ENCODE measurements at places on chromosomes 1 and 21. TPM values are rescaled to one million over a fixed set of nuclear protein-coding genes. Genes with fewer than 3 reads are reported as not detected.

HUNK gene
- total RNA-seq = 1.8 TPM

CFHR1 gene
- total RNA-seq = not detected

SLC6A17 gene
- total RNA-seq = 1.6 TPM

F3 gene
- 11.2 TPM for total RNA-seq

TSPAN1 gene
- total RNA-seq = 0.68 TPM

CELA2B gene
- total RNA-seq = not detected

AHDC1 gene
- total RNA-seq = 124 TPM

KCNA2 gene
- 0.05 TPM for total RNA-seq

DNA sequence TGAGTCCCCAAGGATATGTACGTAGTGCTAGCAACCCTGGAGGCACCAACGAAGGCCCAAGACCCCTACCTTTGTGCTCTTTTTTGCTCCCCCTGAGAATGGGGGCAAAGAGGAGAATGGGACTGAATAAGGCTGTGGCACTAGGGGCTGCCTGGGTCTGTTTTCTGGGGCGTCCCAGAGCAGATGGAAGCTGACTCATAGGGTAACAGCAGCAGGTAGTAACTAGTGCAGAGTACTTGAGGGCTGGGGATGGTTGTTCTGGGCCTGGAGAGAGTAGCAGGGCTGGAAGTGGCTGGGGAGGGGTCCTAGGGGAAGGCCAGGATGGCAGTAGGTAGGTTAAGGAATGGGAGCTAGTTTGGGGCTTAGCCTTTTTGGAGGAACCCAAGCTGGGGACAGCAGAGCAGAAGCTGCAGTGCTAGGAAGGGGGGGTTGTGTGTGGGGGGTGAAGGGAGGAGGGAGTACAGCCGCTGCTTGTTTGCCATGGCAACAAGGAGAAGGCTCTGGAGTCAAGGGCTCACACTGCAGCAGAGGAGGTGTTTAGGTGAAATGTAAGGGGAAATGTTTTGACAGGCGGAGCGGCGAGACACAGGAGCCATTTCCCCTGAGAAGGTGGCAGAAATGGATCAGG is 1.8 kb downstream of the NCDN start:
- H3K4me3 ChIP-seq = peak overlapping the region; percentile 18
- H3K27ac ChIP-seq = peak overlapping the region; percentile 5
- DNase-seq = no peak
- peaks cover 7% of the 10 kb centered on the region for H3K36me3 ChIP-seq
- peaks cover 37% of the 10 kb centered on the region for H3K4me1 ChIP-seq

DNA sequence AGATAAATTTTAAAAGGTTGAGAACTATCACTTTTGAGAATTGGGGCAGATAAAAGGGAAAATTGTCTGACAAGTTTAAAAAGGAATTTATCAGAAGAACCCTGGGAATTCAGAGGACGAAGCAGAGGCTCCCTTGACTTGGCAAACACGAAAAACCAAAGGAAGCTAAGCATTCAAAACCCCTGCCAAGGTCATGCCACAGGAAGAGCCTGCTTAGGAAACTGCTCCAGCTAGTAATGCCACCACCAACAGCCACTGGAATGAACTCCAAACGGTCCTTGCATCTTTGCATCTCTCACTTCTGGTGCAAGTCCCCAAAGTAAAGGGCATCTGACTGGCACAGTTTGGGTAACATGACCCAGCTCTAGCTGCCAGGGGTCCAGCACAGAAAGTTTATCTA is 7.2 kb downstream of the GPBP1L1 start:
- peaks cover 68% of the 10 kb centered on the region for H3K4me1 ChIP-seq
- DNase-seq = no peak
- H3K27ac ChIP-seq = peak overlapping the region; percentile 56
- no peaks in the 10 kb centered on the region for H3K36me3 ChIP-seq
- H3K27me3 ChIP-seq = no peaks in the 10 kb centered on the region

- H3K27ac ChIP-seq = no peak overlapping the region
- H3K27me3 ChIP-seq = no peaks in the 10 kb centered on the region
- H3K36me3 ChIP-seq = no peaks in the 10 kb centered on the region
- H3K4me1 ChIP-seq = no peaks in the 10 kb centered on the region
- H3K4me3 ChIP-seq = no peak overlapping the region
- no peak for DNase-seq
These were observed 41.7 kb downstream of the CD55 start for GRCh38 chr1:207362962-207363860.

DNA sequence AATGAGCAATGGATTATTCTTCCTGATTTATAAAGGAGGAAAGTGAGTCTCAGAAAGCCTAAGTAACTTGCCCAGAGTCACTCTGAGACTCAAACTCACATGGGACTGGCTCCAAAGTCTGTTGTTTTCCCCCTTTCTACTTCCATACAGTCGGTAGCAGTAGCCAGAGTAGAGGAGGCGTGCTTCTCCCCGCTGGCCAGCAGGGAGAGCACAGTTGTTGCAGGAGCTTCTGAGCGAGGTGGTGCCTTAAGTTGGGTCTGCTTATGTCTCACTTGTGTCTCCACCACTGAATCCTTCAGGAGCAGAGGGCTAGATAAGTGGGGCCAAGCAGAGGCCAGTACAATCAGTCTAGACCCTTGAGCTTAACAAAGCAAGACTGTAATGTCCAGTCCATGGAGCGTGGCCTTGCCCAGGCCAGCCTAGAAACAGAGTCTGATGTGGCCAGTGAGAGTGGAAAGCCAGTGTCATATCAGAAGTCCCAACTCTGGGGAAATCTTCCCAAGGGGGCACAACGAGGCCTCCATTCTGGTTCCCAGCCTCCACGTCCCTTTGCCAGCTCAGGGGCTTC is 181.9 kb downstream of the ZSCAN20 start:
- H3K4me1 ChIP-seq = no peaks in the 10 kb centered on the region
- H3K36me3 ChIP-seq = no peaks in the 10 kb centered on the region
- H3K27me3 ChIP-seq = no peaks in the 10 kb centered on the region
- H3K4me3 ChIP-seq = no peak overlapping the region
- H3K27ac ChIP-seq = no peak overlapping the region

- no peak overlapping the region for H3K27ac ChIP-seq
- no peak for DNase-seq
- no peaks in the 10 kb centered on the region for H3K27me3 ChIP-seq
- peaks cover 6% of the 10 kb centered on the region for H3K4me1 ChIP-seq
These were observed 19.7 kb downstream of the ACBD6 start for GRCh38 chr1:180482425-180483275.

GRCh38 chr1:2518528-2518927 is 7.9 kb downstream of the PANK4 start:
- H3K36me3 ChIP-seq = peaks cover 23% of the 10 kb centered on the region
- peaks cover 4% of the 10 kb centered on the region for H3K4me1 ChIP-seq
- no peak overlapping the region for H3K27ac ChIP-seq
- no peak for DNase-seq
- no peak overlapping the region for H3K4me3 ChIP-seq
- no peaks in the 10 kb centered on the region for H3K27me3 ChIP-seq

- H3K27me3 ChIP-seq = peaks cover 17% of the 10 kb centered on the region
- H3K4me1 ChIP-seq = peaks cover 26% of the 10 kb centered on the region
- no peak within 1 kb of the TSS for H3K27ac ChIP-seq
- no peaks in the 10 kb centered on the region for H3K36me3 ChIP-seq
These were observed at the start of gene GPA33 for GRCh38 chr1:167090314-167090942. Gene GPA33, minus strand, starts transcription at chr1:167090377. Its CDS starts 90 bp downstream, at chr1:167090287.

DNA sequence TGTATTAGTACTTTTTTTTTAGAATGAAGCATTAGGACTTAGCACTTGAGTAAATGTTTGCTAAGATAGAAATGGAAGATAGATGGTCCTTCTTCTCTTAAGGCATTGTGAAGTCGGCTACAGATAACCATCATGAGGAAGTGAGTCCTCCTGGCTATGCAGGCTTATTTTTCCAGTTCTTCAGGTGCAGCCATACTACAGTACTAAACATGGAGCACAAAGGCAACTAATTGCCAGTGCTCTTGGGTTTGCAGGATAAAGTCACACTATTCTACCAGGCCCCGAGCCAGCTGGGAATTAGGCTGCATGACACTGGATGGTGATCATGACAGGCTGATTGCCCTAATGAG is 197.3 kb upstream of the SGIP1 start:
- DNase-seq = no peak
- peak overlapping the region; percentile 90 for H3K4me3 ChIP-seq
- peaks cover 75% of the 10 kb centered on the region for H3K4me1 ChIP-seq
- H3K27me3 ChIP-seq = no peaks in the 10 kb centered on the region
- H3K36me3 ChIP-seq = peaks cover 31% of the 10 kb centered on the region
- H3K27ac ChIP-seq = peak overlapping the region; percentile 88

DNA sequence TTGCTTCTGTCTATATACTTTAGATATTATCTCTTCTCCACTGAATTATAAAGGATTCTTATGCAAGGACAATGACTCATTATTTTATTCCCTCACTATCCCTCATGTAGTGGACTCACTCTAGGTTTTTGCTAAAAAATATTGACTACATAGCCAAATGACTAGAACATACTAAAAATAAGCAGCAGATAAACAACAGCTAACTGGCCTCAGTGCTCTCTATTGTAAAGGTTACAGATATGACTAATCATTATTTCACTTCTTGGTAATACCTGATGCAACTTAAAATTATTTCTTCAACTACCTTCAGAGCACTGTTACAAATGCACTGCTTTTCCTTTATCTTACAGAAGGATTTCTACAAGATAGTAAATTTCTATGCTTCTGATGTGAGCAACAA is 147.6 kb upstream of the DEPDC1 start:
- no peak overlapping the region for H3K27ac ChIP-seq
- no peak for DNase-seq
- no peak overlapping the region for H3K4me3 ChIP-seq
- H3K36me3 ChIP-seq = no peaks in the 10 kb centered on the region
- H3K27me3 ChIP-seq = peaks cover 4% of the 10 kb centered on the region
- H3K4me1 ChIP-seq = no peaks in the 10 kb centered on the region

DNA sequence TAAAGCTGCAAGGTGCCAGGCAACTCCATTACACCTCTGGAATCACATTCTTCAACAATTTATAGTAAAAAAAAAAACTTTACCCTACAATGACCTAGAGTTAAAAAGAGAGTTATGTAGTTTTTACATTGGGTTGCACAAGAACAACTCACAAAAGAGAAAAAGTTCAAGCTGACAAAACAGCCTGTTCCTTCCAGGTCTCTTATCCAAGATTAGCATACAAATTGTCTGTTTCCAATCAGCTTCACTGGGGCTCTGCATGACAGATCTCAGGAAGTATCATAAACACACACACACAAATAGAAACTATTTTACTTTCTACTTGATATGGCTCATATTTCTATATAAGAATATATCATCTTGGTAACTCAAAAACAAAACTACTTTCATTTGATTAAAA is 154.6 kb downstream of the PCNX2 start:
- no peak overlapping the region for H3K4me3 ChIP-seq
- peaks cover 6% of the 10 kb centered on the region for H3K4me1 ChIP-seq
- no peaks in the 10 kb centered on the region for H3K27me3 ChIP-seq
- peaks cover 7% of the 10 kb centered on the region for H3K36me3 ChIP-seq
- DNase-seq = no peak

GRCh38 chr21:44595524-44595923 is 3.2 kb upstream of the KRTAP10-6 start:
- H3K27ac ChIP-seq = no peak overlapping the region
- H3K4me3 ChIP-seq = no peak overlapping the region
- peaks cover 39% of the 10 kb centered on the region for H3K27me3 ChIP-seq
- H3K4me1 ChIP-seq = peaks cover 3% of the 10 kb centered on the region

DNA sequence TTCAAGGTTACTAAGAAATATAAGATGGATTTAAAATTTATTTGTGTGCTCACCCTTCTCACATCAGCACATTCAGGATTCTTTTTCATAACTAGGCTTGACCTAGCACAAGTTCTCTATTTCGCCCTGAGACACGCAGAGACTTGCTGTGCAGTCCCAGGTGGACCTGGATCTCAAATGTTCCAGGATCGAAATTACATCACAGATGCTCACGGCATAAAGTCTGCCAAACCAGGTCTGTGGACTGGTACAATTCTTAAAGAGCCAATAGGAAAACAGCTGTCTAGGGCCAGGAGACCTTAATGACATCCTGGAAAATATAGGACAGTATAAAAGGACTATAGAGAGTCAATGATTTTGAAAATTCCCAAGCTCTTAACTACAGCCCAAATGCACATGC is 2.2 kb downstream of the PGBD5 start:
- peaks cover 65% of the 10 kb centered on the region for H3K27me3 ChIP-seq
- no peaks in the 10 kb centered on the region for H3K36me3 ChIP-seq
- H3K4me1 ChIP-seq = peaks cover 15% of the 10 kb centered on the region
- H3K4me3 ChIP-seq = no peak overlapping the region

GRCh38 chr1:3676581-3677470 is 24.5 kb downstream of the TP73 start:
- peaks cover 13% of the 10 kb centered on the region for H3K4me1 ChIP-seq
- no peak overlapping the region for H3K4me3 ChIP-seq
- H3K27me3 ChIP-seq = peaks cover 9% of the 10 kb centered on the region
- H3K27ac ChIP-seq = no peak overlapping the region

DNA sequence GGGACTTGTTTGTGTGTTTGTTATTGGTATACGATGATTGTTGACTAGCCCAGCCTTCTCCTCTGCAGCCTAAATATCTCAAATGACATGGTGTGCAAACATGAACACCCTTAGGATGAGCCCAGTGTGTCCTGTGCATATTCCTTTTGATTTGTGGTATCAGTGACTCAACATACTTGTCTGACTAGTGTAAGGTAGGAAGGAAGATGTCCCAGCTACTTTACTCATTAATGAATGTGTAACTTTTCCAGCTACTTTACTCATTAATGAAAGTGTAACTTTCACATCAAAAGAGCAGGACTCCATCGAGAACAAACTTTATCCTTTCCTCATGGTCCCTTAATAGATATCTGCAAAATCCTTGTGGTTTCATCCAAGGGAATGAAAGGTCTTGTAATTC is 2.7 kb upstream of the ZNF692 start:
- H3K27me3 ChIP-seq = no peaks in the 10 kb centered on the region
- DNase-seq = no peak
- peaks cover 34% of the 10 kb centered on the region for H3K4me1 ChIP-seq
- no peak overlapping the region for H3K27ac ChIP-seq
- H3K36me3 ChIP-seq = no peaks in the 10 kb centered on the region

- H3K27me3 ChIP-seq = peaks cover 29% of the 10 kb centered on the region
- H3K27ac ChIP-seq = no peak overlapping the region
- no peak overlapping the region for H3K4me3 ChIP-seq
- no peak for DNase-seq
- peaks cover 19% of the 10 kb centered on the region for H3K4me1 ChIP-seq
- no peaks in the 10 kb centered on the region for H3K36me3 ChIP-seq
These were observed 91.8 kb downstream of the FOXD2 start for GRCh38 chr1:47529520-47530098.

DNA sequence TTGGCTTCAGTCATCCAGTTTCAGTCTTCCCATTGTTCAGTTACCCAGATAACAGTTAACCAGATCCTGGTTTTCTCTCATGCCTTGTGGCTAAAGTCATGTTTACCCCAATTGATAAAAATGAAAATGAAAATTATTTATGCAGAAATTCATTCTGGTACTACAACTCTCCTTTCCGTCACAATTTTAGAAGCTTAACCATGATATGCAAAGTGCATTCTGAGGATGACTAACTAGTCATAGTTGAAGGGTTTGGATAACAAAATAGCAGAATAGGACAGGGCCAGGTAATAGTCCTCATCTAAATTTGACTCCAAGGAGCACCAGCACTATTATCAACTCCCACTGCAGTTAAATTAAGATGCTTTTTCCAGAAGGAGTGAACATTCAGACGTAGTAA is 94.7 kb downstream of the NTMT2 start:
- no peaks in the 10 kb centered on the region for H3K36me3 ChIP-seq
- no peaks in the 10 kb centered on the region for H3K27me3 ChIP-seq
- H3K4me3 ChIP-seq = no peak overlapping the region
- H3K4me1 ChIP-seq = peaks cover 2% of the 10 kb centered on the region
- H3K27ac ChIP-seq = no peak overlapping the region
- DNase-seq = no peak

All from osteocyte (in vitro differentiated cells).